T-helper 22 cell (primary cell): ENCODE measurements at places on chromosomes 3 and 15.

DNA sequence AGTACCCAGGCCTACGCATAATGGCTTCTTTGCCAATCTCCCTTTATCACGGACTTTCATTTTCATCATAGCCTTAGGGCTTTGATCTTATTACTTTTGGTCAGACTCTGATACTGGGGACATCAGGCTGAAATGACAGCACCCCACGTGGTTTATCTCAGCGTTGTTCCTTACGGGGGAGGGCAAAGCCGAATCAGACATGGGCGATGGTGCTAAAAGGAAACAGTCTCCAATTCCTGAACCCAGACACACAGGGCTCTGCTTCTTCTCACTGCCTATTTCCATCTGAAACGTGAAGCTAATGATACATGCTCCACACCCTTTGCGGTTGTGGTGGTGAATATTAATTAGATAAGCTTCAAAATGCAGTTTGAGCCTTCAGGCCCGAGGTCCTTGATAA is 59.4 kb upstream of the CD47 start:
- no peak for DNase-seq

DNA sequence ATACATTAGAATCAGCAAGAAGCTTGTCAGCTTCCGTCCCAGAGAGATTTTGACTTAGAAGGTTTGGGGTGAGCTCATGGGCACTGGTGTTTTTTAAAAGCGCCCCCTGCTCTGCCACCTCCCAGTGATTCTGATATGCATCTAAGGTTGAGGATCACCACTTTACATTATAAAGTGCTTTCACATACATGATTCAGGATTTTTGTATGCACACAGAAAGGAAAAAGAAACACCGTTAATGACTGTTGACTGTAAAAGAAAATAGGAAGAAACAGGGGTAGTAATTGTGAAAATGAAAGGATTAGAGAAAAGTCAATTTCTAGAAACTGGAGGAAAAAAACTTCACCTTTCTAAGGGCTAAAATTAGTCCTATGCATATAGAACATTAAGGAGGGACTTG is 104.9 kb upstream of the ZBED2 start:
- no peak for DNase-seq

DNA sequence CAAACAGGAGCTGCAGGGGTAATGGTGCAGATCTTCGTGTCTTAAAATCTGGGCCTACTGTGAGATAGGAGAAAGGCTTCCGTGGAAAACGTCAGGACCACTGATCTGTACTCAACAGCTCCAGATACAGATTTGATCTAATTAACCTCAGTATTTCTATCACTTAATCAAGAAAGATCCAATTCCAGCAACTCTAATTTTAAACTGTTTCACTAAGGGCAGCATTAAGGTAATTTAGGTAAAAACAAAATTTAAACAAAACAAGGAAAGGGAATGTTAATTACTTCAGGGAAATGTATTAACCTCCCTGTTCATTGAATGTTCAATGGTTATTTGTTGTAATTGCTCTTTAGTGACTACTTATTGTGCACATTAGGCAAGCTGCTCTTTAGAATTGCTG is 26.4 kb upstream of the TTC14 start:
- DNase-seq: no peak

DNA sequence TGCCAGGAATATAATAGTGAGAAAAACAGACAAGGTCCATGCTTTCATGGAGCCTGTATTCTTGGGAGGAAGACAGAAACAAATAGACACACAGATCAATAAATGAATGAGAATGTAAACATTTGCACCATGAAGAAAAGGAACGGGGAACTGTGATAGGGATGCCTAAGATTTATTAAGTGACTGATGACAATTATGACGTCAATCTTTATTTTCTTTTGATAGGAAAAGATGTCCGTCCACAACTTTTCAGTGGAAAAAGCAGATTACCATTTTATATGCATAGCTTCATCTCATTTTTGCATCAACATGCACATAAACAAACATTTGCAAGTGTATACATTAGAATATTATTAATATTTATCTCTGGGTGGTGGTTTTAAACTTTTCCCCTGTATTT is 27.9 kb upstream of the WNT5A start:
- DNase-seq: no peak

DNA sequence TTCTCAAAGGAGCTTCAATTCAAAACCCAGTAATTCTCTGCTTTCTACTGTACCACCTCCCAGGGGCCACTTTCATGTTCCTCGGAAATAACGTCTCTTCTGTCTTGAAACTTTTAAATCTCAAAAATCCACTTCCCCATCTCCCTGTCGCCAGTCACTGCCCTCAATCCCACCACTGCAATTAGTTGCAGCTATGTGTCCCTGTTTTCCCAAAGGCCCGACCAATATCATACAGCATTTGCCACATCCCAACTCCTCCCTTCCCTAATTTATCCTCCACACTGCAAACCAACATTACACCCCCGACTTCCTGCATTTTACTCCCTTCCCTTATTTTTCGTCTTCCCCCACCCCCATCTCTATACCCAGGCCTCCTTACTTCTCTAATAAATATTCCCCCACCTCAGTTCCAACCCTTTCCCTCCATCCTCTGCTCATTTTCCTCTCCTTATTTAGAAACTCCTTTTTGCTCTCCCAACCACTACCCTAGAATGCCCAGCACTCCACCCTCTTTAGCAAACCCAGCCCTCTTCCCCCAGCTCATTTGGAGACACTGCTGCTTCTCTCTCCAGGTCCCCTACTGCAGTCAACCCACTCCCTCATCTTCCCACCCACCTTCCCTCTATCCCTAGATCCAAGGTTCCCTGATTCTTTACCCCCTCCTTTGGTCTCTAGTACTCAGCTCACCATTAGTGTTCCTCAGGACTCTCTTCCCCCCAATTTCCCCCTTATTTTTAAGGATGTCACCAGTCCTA is 1.1 kb downstream of the NPTN start:
- no peak for DNase-seq

DNA sequence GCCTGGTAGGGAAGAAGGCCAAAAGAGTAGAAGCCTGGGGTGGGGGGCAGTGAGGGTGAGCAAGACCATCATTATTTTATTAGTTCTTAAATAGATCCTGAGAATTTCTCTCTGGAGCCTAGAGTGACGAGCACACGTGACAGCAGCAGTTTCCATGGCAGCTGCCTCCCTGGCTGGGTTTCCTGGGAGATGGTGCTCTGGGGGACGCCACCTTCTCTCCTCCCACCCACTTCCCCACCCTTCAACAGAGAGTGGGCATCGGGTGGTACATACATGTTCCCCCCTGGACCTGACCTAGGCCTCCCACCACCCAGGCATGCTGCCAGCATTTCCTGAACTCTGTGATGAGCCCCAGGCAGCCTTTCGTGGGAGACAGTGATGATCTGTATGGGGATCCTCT is 12.9 kb downstream of the CELF6 start:
- no peak for DNase-seq

DNA sequence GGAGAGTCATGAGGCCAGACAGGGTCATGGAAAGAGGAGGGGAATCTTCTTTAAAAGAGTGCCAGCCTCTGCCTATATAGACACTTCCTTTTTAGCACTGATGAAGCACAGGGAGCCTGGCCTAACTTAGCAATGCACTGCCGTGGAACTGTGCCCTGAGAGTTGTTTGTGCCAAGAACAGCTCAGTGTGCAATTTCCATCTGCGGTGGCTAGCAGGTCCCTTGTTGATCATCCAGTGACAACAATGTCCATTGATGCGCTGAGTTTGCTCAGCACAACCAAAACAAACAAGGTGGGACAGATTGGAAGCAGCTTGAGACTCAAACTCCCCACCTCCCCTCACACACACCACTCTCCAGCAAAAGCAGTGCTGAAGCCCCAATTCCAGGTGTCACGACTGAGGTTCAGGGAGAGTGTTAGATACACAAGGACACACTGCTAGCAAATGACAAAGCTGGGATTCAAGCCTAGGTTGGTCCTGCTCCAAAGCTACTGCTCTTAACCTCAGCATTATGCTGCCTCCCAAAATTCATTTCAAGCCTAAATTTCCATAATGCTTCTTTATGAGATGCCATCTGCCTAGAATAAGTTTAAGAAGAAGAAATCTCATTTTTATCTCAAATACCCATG is 316.6 kb upstream of the UBE2E2 start:
- no peak for DNase-seq

GRCh38 chr3:195171093-195171873 is 99.7 kb downstream of the XXYLT1 start:
- no peak for DNase-seq

DNA sequence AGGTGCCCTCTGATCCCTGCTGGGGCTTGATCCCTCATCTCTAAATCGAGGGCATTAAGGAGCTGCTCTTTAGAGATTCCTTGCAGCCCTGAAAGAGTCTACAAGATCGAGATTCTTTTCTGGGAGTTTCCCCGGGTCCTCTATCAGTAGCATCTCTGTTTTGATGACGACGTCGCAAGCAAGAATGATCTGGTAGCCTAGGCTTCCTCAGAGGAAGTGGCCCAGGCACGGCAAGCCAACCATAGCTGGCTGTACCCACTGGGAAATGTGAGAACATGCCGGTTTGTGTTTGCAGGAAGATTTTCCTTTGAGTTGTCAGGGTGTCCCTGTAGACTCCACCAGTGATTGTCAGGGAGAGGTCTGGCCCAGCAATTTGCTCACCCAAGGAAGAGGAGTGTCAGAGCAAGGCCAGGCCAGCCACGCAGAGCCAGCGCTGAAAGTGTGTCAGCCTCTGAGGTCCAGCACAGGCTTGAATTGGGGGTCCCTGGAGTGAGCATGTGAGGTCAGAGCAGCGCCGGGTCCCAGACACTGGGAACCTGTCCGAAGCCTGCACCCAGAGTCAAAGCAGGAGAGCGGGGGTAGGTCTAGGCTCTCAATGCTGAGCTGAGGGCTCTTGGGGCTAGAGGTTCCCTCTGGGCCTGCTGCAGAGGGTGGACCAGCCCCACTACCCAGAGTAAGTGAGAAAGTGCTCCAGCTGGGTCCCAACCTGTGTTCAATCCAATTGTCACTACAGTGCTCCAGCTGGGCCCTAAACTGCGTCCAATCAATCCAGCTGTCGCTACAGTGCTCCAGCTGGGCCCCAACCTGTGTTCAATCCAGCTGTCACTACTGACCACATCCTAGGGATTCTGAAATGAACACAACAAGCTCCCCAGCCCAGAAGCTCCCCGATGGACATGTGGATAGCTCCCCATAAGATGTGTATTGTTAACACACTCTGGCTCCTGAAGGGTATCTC is 95.7 kb downstream of the CHDH start:
- DNase-seq: peak; percentile 13

GRCh38 chr3:194532591-194532990 is 45.8 kb upstream of the ATP13A3 start:
- DNase-seq: no peak

- DNase-seq: no peak
Observed at GRCh38 chr3:141450727-141451375, 36.0 kb upstream of the RASA2 start.

GRCh38 chr3:42613462-42613861 is 13.0 kb downstream of the NKTR start:
- no peak for DNase-seq

GRCh38 chr15:100681335-100681746 is 79.0 kb downstream of the ASB7 start:
- DNase-seq: no peak

DNA sequence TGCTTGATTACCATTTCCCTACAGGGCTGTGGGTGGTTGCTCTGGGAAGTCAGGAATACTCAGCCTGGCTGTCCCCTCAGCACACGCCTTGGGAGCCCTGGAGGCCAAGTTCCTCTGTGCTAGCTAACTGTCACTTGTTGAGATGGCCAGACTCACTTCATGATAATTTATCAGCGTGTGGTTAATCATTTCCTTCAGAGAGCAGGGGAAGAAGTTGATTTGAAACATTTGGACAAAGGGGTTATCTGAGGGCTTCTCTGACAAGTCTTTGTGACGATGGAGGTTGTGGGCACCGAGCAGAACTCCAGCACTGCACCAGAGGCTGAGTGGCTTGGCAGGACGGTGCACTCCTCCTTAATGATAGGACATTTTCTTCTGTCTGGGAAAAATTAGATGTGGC is 61.9 kb downstream of the WHAMM start:
- DNase-seq: no peak

GRCh38 chr3:22296601-22297000 is 545.6 kb upstream of the ZNF385D start:
- no peak for DNase-seq

DNA sequence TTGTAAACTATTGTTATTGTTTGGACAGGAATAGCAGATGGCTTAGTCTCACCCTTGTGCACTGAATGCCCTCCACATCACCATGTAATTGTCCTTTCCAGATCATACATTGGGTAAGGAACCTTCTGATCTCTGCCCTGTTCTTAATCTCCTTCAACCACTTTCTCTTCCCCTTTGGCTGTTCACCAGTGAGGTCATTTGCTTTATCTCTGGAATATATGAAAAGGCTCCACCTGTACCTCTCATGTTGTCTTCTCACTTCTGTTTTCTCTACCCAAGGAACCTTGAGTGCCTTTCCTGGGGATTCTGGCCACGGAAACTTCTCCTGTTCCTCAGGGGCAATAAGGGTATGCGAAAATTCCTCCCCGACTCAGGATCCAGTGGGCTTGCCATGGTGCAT is 28.5 kb downstream of the MCTP2 start:
- no peak for DNase-seq

GRCh38 chr3:16253601-16254000 is 11.1 kb downstream of the DPH3 start:
- no peak for DNase-seq

- no peak for DNase-seq
Observed at GRCh38 chr15:63870487-63871209, 36.9 kb upstream of the HERC1 start.

- DNase-seq: no peak
Observed at GRCh38 chr3:187737368-187738070, 7.7 kb downstream of the BCL6 start.

DNA sequence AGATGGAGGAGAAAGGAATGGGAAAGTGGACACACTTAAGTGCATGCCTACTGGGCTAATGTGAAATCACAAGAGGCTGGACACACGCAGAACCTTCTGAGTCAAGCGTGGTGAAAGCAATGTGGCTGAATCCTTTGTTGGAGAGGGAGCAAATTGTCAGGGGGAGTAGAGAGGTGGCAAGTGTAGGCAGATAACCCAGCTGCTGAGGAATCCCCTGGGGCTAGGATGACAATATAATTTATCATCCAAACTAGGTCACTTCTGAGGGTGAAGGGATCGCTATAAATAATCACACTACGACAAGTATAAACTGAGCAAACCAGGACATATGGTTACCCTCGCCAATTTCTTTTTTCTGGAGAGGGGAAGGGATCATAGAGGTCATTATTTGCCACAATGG is 28.7 kb downstream of the TAMM41 start:
- no peak for DNase-seq

DNA sequence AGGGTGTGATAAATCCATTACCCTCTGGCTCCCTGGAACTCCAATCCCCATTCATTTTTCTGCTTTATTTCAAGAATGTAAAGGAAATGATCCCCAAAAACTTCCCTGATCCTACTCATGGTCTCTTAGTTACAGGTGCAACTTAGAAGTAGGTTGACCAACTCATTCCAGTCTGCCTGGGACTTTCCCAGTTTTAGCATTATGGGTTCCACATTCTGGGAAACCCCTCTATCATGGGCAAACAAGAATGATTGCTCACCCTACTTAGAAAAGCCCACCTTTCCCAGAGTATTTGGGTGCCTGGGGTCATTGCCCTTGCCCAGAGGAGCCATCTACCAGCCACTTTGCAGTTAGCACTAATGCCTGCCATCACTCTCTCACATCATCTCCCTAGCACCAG is 15.6 kb downstream of the CLDN18 start:
- DNase-seq: no peak
